Kidney (tissue), 22 donors: ENCODE measurements at places on chromosomes 4 and X. TPM values are rescaled to one million over a fixed set of nuclear protein-coding genes. Genes with fewer than 3 reads are reported as not detected.

NLGN3 gene
- total RNA-seq = 0.82 TPM

TRO gene
- total RNA-seq = 11.6 TPM

SLC26A1 gene
- 2.9 TPM for total RNA-seq

GRCh38 chrX:41759817-41760216, 35.8 kb downstream of the GPR82 start:
- H3K4me3 ChIP-seq = no peak overlapping the region
- no peak overlapping the region for H3K27ac ChIP-seq
- H3K4me1 ChIP-seq = no peaks in the 10 kb centered on the region
- no peak for DNase-seq
- no peaks in the 10 kb centered on the region for H3K36me3 ChIP-seq

DNA sequence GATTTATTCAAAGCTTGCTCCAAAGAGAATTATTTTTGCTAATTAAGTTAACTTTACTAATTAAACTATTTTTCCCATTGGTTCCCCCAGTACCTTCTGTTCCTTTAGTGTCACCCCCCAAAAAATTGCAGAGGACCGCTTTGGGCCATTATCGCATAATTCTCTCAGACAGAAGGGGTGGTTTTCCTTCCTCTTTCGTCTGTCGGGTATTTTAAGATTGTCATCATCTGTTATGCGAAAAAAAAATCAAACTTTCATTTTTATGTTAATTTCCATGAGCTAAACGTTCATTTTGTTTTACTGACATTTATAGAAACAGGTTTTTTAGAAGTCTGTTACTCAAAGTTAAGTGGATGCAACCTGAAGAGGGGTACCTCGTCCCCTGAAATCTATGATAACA, 76.2 kb upstream of the DDX3X start:
- no peaks in the 10 kb centered on the region for H3K36me3 ChIP-seq
- no peak overlapping the region for H3K27ac ChIP-seq
- peaks cover 2% of the 10 kb centered on the region for H3K27me3 ChIP-seq
- no peak overlapping the region for H3K4me3 ChIP-seq

DNA sequence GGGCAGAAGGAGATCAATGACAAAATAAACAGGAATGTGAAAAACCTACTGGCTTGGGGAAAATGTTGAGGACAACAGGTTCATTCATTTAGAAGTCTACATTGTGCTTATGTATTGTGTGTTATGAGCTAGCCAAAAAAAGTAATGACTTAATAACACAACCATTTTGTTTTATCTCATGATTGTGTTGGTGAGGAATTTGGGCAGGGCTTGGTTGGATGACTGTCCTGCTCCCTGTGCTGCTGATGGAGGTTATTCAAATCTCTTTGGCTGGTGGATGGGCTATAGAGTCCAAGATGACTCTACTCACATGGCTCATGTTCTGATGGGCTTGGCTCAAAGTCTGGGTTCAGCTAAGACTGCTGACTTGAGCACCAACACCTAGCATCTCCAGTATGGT, 116.3 kb downstream of the HS3ST1 start:
- no peaks in the 10 kb centered on the region for H3K36me3 ChIP-seq
- H3K4me3 ChIP-seq = no peak overlapping the region
- DNase-seq = no peak
- no peak overlapping the region for H3K27ac ChIP-seq
